Stimulated activated CD4-positive, alpha-beta T cell treated with anti-CD3 and anti-CD28 coated beads, Interleukin-1b, Interleukin-23, amount 100 ng/mL, for 4 hours (primary cell): ENCODE measurements at places on chromosomes 3 and 15.

DNA sequence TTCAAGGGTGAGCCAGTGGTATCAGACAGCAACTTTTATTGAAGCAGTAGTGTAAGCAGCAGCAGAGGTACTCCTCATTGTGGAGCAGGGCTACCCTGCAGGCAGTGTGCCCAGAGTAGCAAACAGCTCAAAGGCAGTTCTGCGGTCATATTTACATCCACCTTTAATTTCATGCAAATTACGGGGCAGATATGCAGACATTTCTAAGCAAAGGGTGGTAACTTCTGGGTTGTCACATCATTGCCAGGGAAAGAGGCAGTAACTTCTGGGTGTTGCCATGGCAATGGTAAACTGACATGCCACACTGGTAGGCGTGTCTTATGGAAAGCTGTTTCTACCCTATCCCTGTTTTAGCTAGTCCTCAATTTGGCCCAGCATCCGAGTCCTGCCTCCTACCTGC lies 46.5 kb upstream of the CLDN18 start:
- no peak for DNase-seq

GRCh38 chr15:66855041-66855440 lies 153.0 kb downstream of the SMAD6 start:
- DNase-seq = no peak

- DNase-seq = no peak
Measured at GRCh38 chr3:105728771-105729312, 140.0 kb downstream of the CBLB start.

DNA sequence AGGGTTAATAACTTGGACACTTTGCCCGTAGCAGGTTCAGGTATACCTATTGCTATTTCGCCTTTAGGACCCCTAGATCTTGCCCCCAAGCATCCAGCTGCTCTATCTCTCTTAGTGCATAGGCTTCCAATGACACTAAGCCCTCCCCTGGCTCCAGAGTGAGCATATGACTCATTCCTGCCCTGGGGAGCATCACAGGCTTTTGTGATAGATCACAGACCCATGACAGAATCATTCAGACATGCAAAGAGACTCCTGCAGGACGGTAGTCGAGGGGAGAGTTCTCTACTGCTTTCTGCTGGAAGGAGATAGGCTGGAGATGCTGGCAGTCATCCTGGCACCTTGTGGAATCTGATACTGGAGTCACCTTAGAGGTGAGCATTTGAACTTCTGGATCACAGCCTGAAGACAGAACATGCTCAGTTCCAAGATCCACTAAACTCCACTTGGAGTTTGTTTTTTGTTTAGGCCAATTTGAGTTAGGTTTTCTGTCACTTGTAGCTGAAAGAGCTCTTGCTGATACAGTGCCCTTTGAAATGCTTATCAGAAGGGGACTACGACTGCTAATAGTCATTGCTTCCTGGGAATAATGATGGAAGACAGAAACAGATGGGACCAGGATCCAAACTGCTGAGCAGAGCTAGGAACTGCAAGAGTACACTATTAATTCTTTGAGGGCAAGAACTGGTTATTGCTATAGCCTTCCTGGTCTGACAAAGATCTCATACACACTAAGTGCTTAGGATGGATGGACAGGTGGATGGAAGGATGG lies 11.0 kb downstream of the LYSMD2 start:
- DNase-seq = no peak

DNA sequence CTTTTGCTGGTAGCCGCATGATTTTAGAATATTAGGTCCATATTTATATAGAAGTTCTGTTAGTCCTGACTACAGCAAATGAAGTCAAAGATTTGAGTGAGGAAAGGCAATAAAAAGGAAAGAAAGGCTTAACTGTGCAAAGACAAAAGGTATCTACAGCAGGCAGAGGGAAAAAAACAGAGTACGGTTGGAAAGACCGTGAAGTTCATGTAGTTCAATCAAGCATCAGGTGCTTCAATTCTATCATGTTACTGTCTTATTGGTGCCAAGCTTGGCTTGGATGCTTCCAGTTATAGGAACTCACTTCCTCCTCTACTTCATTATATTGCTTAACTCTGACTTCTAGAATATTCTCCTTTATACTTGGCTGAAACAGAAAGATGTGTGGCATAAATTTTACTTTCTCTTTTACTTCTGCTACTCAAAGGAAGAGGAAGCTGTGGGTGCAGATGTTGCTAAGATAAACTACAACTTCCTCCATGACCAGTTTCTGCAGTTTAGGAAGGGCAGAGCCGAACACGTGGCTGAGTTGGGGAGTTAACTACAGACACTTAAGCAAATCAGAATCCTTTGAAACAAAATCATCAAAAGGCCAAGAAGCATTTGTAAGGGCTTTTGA lies 72.6 kb upstream of the ZBED2 start:
- peak; percentile 25 for DNase-seq

DNA sequence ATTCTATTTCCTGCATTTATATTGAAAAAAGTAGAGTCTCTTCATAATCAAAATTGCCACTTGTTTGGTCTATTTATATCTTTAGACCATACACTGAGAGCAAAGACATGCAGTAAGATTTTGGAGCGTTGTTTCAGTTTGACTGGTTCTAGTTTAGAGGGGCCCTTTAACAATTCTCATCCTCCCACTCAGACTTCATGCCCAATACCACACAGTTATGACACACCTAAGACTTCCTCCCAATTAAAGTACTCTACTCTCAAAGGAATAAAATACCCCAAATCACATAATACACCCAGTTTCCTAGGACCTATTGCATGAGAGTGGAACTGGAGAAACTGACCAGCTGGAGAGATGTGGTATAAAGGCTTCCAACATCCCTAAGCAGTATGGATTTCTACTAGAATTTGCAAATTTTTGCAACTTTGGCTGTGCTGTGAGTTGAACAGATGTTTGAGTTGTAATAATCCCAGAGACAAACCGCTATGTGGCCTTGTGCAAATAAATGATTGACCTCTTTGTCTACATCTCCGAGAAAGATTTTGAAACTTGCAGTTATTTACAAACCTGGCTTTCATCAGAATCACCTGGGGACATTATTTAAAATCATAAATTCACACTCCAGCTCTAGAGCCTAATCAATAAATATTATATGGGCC lies 170.0 kb upstream of the ROBO2 start:
- DNase-seq = no peak

- DNase-seq = no peak
Measured at GRCh38 chr15:94671858-94672532, 440.6 kb downstream of the MCTP2 start.

DNA sequence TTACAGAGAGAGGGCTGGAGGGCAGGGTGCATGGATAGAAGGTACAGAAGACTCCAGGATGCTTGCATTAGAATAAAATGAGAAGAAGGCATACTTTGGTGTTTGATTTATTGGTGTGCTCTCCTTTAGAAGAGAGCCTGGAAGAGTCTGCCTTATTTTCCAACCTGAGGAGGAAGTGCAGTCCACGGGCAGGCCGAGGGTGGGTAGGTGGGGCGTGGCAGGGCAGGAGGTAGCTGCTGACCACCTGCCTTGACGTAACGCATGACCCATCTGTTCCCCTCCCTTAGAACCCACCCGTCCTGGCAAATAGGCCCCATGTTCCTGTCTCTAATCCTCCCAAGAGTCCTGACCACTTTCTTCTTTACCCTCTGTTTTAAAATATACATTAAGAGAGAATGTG lies 222.3 kb upstream of the LYSMD4 start:
- no peak for DNase-seq

DNA sequence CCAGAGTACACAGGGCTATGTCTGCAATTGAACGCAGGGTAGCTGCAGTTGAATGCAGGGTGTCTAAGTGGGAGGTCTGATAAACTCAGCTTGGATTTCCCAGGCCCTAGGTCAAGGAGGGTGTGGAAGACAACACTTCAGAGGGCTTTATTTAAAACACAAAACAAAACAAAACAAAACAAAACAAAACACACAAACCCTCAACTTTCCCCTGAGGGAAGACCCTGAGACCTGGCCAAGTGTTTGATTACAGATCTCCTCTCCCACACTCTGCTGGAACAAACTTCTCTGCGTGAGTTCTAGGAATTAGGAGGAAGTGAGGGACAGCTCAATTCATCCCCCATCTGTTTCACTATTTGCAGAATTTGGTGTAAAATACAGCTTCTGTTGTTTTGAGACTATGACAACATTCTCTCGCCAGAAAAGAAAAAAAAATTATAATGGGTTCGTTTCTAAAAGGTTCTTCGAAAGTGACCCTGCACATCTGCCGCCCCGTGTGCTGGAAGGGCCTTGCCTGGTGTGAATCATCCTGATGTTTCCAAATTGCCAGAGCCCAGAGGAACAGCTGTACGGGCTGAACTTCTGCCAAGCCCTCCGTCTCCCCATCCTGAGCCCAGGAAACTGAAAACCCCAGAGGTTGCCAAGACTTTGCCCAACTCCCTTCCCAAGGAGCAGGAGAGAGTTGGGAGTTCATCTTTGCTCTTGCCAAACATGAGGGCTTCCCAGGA lies 73.3 kb upstream of the RAD18 start:
- DNase-seq = no peak

- DNase-seq = no peak
Measured at GRCh38 chr3:151296226-151296625, 17.9 kb upstream of the P2RY14 start.

- peak; percentile 70 for DNase-seq
Measured at GRCh38 chr3:13650210-13651056, 101.5 kb downstream of the FBLN2 start.

- DNase-seq = no peak
Measured at GRCh38 chr15:69593981-69594966, 141.7 kb downstream of the RPLP1 start.
